ENCODE measurements at places on chromosomes 3 and 15. TPM values are rescaled to one million over a fixed set of nuclear protein-coding genes. Genes with fewer than 3 reads are reported as not detected.

The MAP2K5 gene
- 22.0 TPM for total RNA-seq

The ZNF619 gene
- total RNA-seq, result 4.3 TPM

The TMEM207 gene
- total RNA-seq, result not detected

The IL20RB gene
- 0.12 TPM for total RNA-seq
